ENCODE measurements at places on chromosomes 1 and 21.

DNA sequence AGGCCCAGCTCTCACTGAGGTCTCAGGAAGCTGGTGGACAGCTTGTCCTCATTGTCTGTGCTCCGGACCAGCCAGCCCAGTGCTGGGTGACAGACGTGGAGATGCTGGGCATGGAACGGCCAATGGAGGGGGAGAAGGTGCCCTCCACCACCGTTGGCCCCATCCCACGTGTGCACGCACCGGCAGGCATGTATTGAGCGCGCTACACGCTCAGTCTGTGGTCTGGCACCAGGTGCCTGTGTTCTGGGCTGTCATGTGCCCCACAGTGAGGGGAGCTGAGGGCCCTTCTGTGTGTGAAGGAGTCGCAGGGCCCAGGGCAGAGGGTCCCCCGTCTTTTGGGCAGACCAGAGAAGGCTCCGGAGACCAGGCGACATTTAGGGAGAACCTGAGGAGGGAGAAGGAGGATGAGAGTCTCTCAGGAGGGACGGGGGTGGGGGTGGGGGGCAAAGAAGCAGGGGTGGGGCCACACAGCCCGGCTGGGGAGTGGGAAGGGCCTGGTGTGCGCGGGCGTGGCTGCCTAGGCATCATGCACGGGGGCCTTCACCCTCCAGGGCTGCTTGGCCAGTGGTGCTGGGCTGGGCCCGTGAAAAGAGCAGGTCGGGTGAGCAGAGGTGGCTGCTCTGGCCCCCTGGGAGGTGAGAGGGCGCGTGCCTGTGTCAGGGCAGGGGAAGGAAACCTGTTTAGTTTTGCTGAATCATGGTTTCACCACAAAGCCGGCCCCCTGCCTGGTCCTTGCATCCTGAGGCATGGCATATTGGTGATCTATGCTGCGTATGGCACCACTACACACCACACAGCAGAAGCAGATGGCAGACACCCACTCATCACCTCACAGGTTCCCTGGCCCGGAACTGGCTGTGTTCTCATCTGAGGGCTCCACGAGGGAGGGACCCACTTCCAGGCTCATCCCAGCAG is 86.7 kb upstream of the TTC34 start:
- DNase-seq = no peak

- DNase-seq = no peak
Observed at GRCh38 chr1:158115126-158115525, 65.6 kb upstream of the CD1D start.

- no peak for DNase-seq
Observed at GRCh38 chr1:225361176-225361575, 66.7 kb downstream of the LBR start.

GRCh38 chr1:17163789-17164666 is 40.9 kb upstream of the PADI1 start:
- DNase-seq = no peak

DNA sequence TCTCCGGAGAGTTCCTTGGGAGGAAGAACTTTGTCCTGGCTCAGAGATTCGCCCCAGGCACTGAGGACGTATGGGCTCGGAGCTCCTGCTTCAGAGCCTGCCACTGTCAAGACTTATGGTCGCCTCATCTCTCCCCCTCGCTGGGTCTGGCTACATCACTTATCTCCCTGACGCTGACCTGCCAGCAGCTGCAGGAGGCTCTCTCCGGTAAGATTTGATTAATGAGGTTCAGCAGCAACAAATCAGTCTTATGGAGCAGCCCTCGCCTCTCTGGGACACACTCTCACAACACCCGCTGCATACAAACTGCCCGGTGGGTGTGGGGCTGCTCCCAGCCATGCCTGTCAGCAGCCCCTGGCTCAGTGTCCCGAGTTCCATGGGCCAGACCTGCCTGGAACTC is 297.8 kb downstream of the RRAGC start:
- DNase-seq = no peak

Data from BJ (cell line).